HFF-Myc (cell line): ENCODE measurements at places on chromosomes 4 and X.

- DNase-seq: no peak
Observed at GRCh38 chrX:109691277-109691676, 41.8 kb downstream of the ACSL4 start.

- no peak for DNase-seq
Observed at GRCh38 chr4:67853336-67853735, 30.5 kb downstream of the TMPRSS11D start.

GRCh38 chr4:4857001-4857808, 2.3 kb upstream of the MSX1 start:
- DNase-seq: no peak

DNA sequence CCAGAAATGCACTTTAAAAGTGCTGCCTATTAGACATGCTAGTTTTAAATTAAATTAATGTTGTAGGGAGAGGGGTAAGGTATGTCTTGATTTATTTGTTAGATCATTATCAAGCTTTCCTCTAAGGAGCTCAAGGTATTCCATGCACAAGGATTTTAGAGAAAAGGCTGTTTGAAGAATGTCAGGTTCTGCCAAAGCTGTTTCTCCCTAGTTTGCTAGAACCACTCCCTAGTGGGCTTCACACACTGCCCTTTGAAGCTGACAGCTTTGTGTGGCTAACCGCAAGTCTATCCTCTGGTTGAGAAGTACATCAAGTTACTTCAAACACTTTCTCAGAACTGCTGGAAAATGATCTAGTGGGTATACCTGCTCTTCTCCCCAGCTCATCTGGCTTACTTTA, 32.3 kb downstream of the RASL11B start:
- DNase-seq: peak; percentile 17

DNA sequence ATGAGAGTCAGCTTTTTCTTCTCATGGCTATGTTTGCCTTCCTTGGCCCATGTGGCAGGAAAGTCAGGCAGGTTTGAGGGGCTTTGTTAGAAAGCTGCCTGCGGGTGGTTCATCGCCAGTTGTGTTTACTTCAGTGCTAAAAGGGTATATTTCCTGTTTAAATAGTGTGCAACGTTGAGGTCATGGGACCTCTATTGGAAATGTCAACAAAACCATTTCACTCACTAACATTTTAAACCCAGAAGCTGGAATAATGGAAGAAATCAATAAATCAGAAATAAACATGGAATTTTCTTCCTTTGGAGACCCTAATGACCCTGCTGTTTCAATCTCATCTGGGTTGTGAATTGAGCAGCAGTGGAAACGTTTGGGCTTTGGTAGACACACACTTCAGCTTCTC, 185.8 kb downstream of the ANKRD50 start:
- no peak for DNase-seq

GRCh38 chr4:6221851-6222760, 21.8 kb upstream of the JAKMIP1 start:
- no peak for DNase-seq

GRCh38 chr4:102420563-102421398, 75.5 kb upstream of the SLC39A8 start:
- DNase-seq: peak; percentile 5

DNA sequence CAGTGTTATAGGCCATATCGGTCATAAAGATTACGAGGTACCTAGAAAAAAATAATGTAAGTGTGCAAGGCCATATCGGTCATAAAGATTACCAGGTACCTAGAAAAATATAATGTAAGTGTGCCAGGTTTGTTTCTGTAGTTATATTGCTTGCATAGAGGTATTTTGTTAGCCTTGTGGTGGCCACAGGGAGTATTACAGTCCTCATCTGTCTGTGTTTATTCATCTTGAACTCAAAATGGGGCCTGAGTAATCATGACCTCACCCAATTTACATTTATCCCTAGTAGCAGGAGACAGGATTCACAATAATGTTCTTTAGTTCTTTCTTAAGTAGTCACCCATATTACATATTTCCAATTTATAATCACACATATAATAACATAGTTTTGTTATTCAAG, 459.7 kb downstream of the MID1IP1 start:
- no peak for DNase-seq

DNA sequence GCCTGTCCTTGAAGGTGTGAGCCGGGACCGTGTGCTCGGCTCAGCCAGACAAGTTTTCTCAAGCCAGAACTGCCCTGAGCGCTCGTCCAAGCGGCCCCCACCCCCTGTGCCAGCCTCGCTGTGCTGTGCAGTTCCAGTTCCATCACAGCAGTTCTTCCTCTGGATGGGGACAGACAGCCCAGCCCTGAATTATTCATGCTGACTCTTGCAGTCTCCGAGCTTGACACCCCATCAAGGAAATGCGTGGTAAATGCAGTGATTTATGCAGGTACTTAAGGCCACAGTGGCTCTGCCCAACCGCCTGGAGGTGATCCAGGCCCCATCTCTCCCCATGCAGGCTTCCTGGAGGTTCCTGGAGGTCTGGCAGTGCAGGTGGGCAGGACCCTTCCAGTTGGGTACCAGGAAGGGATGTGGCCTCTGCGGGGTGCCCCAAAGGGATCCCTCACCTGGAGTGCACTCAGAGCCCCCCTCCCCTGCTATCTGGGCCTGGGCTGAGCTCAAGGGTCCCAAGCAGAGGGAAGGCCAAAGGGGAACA, 44.8 kb upstream of the HMX1 start:
- DNase-seq: no peak
